ENCODE measurements at places on chromosomes 3 and 15. TPM values are rescaled to one million over a fixed set of nuclear protein-coding genes. Genes with fewer than 3 reads are reported as not detected.

- no peak for DNase-seq
- no peaks in the 10 kb centered on the region for H3K36me3 ChIP-seq
- no peaks in the 10 kb centered on the region for H3K4me1 ChIP-seq
- peaks cover 7% of the 10 kb centered on the region for H3K27me3 ChIP-seq
Measured at GRCh38 chr15:59223736-59224135, 17.1 kb downstream of the LDHAL6B start.

DNA sequence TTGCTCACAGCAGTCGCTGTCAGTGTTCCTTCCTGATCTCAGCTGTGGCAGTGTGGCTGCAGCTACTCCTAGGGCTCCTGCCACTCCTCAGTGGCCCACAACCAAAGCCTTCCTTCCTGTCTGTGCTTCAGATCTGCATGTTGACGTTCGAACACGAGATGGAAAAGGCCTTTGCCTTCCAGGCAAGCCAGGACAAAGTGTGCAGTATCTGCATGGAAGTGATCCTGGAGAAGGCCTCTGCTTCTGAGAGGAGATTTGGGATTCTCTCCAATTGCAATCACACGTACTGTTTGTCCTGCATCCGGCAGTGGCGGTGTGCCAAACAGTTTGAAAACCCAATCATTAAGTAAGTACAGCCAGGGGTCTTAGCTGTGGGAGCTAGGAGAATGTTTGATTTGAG lies 17.8 kb downstream of the MKRN2 start:
- H3K4me3 ChIP-seq: no peak overlapping the region
- H3K27ac ChIP-seq: no peak overlapping the region
- H3K4me1 ChIP-seq: peaks cover 3% of the 10 kb centered on the region
- no peaks in the 10 kb centered on the region for H3K27me3 ChIP-seq
- peaks cover 69% of the 10 kb centered on the region for H3K36me3 ChIP-seq
- DNase-seq: no peak

GRCh38 chr3:194711286-194711685 lies 25.6 kb downstream of the FAM43A start:
- no peak for DNase-seq
- no peak overlapping the region for H3K27ac ChIP-seq
- peaks cover 2% of the 10 kb centered on the region for H3K4me1 ChIP-seq
- H3K4me3 ChIP-seq: no peak overlapping the region

- peak; percentile 62 for DNase-seq
- H3K27ac ChIP-seq: peak overlapping the region; percentile 75
- H3K27me3 ChIP-seq: no peaks in the 10 kb centered on the region
- H3K4me1 ChIP-seq: peaks cover 39% of the 10 kb centered on the region
- H3K36me3 ChIP-seq: peaks cover 45% of the 10 kb centered on the region
Measured at GRCh38 chr3:150410311-150411105, 2.4 kb downstream of the TSC22D2 start.

- H3K27me3 ChIP-seq: no peaks in the 10 kb centered on the region
- no peaks in the 10 kb centered on the region for H3K4me1 ChIP-seq
- H3K36me3 ChIP-seq: peaks cover 25% of the 10 kb centered on the region
- no peak overlapping the region for H3K27ac ChIP-seq
Measured at GRCh38 chr3:120780977-120781376, 38.4 kb downstream of the GTF2E1 start.

DNA sequence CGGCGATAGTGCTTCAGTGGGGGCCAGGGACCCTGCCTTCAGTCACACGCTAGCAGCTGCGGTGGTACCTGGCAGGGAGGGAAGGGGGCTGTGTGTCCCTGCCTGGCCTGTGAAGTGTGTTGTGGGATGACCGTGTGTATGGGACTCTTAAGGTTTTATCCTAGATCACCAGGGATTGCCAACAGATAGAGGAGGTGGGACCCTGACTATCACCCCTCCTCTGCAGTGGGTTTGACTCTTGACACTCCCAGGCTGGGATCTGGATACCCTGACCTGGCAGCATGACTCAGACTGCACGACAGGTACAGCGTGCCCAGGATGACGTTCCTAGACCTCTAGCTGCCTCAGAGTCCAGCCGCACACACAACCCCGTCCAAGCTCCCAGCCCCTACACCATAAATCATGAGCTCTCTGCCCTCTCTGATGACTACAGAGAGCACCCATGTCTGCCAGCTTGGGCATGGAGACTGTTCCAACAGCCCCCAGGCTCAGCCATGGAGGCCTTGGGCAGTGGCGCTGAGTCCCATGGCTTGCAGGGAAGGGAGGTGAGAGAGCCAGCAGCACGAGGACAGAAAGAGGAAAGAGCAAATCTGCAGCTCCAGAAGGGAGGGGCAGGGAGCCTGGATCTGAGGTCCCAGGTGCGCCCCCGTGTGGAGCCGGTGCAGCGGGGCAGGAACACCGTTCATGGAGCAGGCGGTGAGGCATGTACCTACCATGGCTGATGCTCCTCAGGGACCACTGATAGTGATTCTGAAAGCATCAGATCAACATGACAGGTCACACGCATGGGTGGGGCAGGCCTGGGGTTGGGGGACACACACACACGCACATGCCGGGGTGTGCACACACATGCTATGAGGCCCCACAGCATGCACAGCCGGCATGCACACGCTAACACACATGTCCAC lies 71.0 kb downstream of the ADAMTS7 start:
- H3K27me3 ChIP-seq: peaks cover 7% of the 10 kb centered on the region
- no peak overlapping the region for H3K4me3 ChIP-seq
- no peaks in the 10 kb centered on the region for H3K36me3 ChIP-seq
- peak; percentile 83 for DNase-seq
- no peaks in the 10 kb centered on the region for H3K4me1 ChIP-seq
- no peak overlapping the region for H3K27ac ChIP-seq

GRCh38 chr3:60553144-60553543 lies 698.1 kb downstream of the FHIT start:
- H3K27me3 ChIP-seq: no peaks in the 10 kb centered on the region
- no peak overlapping the region for H3K4me3 ChIP-seq
- no peak overlapping the region for H3K27ac ChIP-seq
- DNase-seq: no peak

GRCh38 chr3:30628901-30629590 lies 22.6 kb downstream of the TGFBR2 start:
- peak overlapping the region; percentile 98 for H3K27ac ChIP-seq
- H3K4me1 ChIP-seq: peaks cover 89% of the 10 kb centered on the region
- H3K4me3 ChIP-seq: peak overlapping the region; percentile 34
- no peaks in the 10 kb centered on the region for H3K27me3 ChIP-seq
- DNase-seq: no peak
- H3K36me3 ChIP-seq: peaks cover 71% of the 10 kb centered on the region

The NEK10 gene
- 0.58 TPM for total RNA-seq

The RAB6B gene
- total RNA-seq: 1.7 TPM
